ENCODE measurements at places on chromosomes 3 and 15.

DNA sequence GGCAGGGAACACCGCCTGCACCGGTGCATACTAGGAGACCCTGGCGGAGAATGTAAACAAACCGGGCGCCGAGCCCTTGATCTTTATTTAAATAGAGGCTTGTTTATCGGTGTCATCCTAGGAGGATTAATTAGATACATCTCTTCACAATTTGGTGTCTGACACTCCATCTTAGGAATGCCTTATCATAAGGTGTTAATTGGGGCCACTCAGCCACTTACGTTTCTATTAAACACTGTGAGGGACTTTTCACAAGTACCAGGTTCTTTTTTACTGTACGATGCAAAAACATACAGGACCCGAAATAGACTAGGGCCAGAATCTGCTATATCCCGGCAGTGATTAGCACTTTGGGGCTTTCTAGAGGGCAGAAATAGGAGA is 8.0 kb downstream of the EOMES start:
- no peak for DNase-seq

DNA sequence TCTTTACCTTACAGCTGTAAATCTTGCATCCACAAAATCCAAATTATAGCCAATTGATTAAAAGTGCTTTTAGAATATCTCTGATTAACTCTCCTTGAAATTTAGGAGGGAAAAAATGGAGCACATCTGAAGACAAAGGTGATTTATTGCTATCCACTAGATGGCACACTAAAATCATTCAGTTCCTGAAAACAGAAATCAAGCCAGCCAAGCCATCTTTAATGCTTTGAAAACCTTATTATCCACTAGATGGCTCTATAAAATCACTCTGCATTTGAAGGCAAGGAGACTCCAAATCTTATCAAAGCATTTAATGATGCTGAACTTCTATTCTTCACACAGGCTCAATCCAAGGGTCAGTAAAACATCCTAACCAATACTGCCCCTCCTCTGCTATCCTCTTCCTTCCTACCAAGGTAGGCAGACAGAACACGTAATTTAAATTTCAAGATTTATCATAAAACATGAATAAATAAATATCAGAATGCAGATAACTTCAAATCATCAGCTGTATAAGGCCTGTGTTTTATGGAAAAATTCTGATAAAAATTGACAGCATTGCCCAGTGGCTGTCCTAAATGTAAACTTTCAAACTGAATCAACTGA is 48.4 kb downstream of the GOLIM4 start:
- DNase-seq: peak; percentile 53

GRCh38 chr3:109806929-109807328 is 469.6 kb upstream of the DPPA4 start:
- DNase-seq: no peak

- no peak for DNase-seq
These were observed 44.8 kb downstream of the PEAK1 start for GRCh38 chr15:77375133-77375532.

GRCh38 chr15:51737522-51738305 is at the start of gene LYSMD2:
Gene LYSMD2, minus strand, starts transcription at chr15:51737655. Its CDS starts 33 bp downstream, at chr15:51737622.
- no peak for DNase-seq

DNA sequence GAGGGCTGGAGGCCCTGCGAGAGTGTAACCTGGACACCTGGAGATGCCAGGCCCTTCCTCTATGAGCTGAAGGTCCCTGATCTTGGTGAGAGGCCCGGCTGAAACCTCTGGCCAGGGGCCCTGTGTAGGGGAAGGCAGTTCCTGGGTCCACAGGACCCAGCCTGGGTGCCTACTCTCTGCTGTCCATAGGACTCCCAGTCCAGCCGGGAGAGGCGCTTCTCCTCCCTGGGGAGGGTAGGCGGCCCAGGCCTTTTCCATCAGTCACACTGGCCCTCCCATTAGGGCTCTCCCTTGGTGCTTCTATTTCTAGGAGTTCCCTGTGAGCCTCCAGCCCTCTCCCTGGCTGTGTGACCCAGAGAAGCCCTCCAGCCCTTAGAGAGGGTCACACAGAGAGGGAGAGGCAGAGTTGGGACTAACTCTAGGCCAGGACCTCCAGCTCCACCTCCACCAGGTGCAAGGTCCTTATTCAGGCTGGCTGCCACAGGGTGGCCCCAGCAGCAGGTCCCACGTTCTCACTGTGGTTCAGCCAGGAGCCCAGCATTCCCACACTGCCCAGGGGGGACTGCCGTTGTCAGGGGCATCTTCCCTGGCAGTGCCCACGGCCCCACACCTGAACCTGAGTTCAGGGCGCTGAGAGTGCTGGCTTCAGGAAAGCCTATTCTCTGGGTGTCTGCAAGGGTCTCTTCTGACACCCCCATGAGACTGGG is 146.8 kb downstream of the SMAD6 start:
- no peak for DNase-seq

- no peak for DNase-seq
These were observed 2.2 kb downstream of the KCTD6 start for GRCh38 chr3:58494107-58494506.

- no peak for DNase-seq
These were observed 30.4 kb downstream of the SPPL2A start for GRCh38 chr15:50735156-50735555.

DNA sequence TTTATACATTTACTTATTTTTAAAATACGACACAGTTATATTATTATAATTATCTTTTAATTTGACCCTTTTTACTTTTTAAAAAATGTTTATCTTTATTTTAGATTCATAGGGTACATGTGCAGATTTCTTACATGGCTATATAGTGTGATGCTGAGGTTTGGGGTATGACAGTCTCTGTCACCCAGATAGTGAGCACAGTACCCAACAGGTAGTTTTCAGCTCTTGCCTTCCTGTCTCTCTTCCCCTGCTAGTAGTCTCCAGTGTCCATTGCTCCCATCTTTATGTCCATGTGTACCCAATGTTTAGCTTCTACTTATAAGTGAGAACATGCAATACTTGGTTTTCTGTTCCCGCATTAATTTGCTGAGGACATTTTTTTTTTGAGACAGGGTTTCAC is 21.8 kb upstream of the KCNMB2 start:
- DNase-seq: no peak

GRCh38 chr15:26197719-26198118 is 334.6 kb upstream of the ATP10A start:
- DNase-seq: no peak

DNA sequence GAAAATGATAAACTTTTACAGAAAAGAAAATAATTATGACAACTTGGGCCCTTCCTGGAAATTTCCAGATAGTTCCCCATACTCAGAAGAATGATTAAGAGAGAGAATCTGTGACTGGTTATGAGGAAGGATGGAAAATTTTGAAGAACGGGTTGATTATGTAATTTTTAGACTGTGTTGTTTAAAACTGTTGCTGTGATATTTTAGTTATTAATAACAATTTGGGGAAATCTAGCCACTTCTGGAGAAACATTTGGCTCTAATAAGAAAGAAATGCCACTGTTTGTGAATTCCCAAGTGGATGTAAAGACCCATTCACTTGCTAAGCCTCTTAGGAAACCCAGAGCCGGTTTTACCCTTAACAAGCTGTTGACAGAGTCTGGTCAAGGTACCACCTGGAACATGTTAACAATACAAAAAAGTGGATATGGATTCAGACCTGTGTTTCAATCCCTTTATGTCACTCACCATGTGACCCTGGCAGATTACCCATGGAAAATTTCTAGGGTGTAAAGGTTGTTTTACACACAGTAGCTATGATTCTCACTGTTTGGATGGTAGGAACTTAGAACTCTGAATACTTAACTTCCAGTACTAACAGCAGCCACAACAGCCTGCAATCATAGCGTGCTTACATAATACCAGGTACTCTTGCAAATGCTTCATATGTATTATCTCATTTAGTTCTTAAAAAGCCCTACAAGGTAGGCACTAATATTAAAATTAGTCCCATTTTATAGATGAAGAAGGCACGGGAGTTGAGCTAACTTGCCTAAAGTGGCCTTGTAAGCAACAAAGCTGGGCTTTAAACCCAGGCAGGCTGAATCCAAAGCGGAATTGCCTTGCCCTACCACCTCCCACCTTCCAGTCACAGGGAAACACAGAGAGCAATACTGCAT is 32.0 kb downstream of the ZBTB38 start:
- no peak for DNase-seq

- DNase-seq: no peak
These were observed 3.5 kb downstream of the PLXND1 start for GRCh38 chr3:129602730-129603560.

DNA sequence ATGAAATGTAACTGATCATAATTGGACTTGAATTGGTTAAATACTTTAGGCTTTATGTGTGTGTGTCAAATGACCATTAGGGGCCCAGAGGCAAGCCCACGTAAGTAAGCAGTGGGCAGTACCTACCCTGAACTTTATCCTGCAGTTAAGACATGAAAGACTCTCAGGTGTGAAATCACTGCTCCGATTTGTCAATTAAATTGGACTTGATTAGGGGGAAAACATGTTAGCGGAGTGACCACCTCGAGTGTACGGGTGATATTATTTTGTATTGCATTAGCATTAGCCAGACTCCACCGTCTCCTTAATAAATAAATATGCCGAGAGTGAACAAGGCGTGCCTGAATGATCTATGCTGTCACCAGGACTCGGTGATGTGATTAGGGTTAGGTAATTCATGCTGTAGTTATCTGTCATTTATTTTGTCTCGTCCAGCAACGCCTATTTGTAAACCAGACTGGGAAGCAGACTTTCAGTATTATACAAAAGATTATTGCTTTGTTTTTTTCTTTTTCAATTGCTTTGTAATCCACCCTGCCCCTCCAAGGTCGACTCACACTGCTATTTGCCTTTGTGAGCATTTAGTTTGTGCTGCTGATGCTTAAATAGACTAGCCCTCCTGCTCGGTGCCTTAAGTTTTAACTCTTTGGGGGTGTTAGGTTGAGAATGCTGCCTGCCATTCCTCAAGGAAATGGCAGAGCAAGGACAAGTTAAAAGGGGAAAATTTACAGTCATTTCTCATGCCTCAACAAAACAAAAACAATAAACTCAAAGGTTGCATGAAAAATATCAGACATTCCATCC is 1.8 kb downstream of the RBMS3 start:
- DNase-seq: no peak

GRCh38 chr15:77856705-77857346 is 220.7 kb downstream of the TBC1D2B start:
- no peak for DNase-seq

GRCh38 chr3:185555101-185555501 is 2.7 kb upstream of the LIPH start:
- DNase-seq: no peak

- DNase-seq: no peak
These were observed 28.2 kb upstream of the GBE1 start for GRCh38 chr3:81789691-81790090.

DNA sequence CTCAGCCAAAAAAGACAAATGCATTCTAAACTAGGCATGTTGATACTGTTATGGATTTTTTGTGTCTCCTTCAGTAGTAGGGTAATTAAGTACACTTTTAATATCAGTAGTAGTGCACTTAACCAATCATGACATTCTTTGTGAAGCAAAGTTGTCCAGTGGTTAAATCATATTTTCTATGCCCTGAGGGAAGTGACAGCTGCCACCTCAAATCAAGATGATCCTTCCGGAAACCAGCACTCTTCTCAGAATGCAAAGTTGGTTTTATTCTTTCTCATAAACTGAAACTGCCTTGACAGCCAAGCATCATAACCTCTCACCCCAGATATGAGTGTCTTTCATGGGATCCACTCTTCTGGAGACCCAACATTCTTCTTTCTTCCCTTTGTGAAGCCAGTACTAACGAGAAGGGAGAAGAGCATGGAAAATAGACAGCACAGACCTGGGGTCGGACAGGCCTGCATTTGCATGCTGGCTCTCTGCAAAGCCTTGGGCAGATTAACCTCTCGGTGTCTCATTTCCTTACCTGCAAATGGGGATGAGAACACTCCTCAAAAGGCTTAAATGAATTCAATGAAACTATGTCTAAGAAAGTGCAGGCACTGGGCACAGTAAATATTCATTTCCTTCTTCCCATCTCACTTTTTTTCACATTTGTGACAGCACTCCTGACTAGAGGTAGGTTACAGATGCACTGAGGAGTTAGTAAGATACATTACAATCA is 13.2 kb downstream of the AAGAB start:
- DNase-seq: no peak

DNA sequence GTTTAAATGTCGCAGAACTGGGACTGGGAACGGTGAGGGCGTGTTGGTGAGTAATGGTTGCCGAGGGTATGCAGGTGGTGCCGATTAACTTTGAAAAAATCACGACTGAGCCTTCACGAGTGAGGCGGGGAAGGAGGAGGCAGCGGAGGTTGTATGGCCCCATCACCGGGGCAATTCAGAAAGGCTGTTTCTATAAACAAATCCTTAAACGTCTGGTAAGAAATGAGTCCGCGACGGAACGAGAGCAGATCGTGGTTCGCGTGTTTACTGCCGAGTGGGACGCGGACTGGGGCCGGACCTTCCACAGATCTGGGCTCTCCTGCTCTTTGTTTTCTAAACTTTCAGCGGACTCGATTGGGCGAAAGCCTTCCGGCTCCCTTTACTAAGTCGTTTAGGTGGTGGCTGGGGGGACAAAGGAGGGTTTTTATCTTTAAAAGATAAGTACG is 2.7 kb downstream of the IGF1R start:
- no peak for DNase-seq

GRCh38 chr3:179421500-179421899 is 29.8 kb downstream of the GNB4 start:
- no peak for DNase-seq

DNA sequence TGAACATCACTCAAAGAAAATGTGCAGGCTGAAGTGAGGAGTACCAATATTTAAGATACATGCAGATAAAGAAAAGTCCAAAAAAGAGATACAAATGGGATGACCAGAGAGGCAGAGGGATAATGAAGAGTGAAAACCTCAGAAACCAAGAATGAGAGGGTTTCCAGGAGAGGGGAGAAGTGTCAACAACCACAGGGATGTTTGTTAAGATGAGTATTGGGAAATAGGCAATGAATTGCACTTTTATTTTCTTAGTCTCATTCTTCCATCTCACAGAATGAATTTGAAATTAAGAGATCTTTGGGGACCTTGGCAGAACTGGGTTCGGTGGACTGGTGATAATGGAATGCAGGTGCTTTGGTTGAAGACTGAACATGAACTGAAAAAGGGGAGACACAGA is 102.5 kb downstream of the ECT2 start:
- no peak for DNase-seq

DNA sequence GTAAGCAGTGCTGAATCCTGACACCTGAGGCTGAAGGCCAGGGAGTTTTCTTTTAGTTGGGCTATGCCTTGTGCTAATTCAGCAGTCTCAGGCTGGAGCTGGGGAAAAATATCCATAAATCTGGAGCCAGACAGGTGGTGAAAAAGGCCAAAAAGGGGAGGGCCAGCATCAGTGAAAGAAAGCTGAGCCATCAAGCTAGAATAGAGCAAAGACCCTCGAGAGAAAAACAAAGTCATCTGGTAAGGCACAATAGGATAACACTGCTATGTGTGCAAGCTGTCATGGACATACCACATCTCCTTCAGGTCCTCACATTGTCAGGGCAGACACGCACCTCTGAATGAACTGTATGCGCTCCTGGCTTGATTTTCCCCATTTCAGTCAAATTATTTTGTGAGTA is 687.9 kb downstream of the SQOR start:
- no peak for DNase-seq

GRCh38 chr3:39216176-39216790 is 23.9 kb upstream of the XIRP1 start:
- no peak for DNase-seq

GRCh38 chr15:75232826-75233503 is 25.2 kb upstream of the GOLGA6C start:
- no peak for DNase-seq

Data from HEK293T (cell line).